ENCODE measurements at places on chromosomes 3 and 15.

DNA sequence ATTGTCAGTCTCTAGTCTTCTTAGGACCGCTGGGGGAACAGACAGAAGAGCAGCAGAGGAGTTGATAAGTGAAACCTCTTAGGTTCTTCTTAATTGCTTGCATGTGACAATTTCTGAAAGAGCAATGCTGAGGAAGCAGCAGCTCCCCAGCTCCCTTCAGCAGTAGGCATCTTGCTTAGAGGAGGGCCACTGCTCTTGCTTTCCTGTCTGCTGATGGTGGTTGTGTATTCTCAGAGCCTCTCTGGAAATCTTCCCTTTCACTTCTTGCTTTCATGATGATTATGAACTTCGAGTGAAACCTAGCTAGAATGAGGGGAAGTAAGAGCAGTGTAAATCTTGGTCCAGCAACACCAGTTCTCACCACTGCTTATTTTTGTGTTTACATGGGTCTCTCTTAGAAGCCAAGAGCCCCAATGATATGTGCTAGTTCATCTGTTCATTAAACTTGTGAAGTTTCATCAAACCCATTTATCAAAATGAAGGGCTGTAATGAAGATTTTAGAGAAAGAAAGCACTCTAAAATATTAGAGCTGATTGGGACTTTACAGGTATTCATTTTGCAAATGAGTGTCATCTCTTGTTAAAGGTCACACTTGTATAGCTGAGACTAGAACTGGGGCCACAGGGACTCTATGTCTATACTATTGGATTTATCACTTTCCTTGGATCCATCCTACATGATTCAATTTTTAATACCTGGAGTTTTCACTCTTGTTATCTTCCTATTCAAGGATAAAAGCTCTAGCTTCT is 246.7 kb downstream of the LPP start:
- DNase-seq = peak; percentile 33

DNA sequence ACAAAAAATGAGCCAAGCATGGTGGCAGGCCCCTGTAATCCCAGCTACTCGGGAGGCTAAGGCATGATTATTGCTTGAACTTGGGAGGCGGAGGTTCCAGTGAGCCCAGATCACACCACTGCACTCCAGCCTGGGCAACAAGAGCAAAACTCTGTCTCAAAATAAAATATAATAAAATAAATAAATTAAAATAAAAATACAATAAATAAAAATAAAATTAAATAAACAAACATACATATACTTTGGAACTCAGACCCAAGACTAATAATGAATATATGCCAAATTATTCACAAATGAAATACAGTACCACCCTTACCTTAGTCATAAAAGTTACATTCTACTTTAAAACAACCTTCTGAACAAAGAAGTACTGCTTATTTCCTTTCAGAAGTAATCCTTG is 81.8 kb downstream of the SCAPER start:
- no peak for DNase-seq

DNA sequence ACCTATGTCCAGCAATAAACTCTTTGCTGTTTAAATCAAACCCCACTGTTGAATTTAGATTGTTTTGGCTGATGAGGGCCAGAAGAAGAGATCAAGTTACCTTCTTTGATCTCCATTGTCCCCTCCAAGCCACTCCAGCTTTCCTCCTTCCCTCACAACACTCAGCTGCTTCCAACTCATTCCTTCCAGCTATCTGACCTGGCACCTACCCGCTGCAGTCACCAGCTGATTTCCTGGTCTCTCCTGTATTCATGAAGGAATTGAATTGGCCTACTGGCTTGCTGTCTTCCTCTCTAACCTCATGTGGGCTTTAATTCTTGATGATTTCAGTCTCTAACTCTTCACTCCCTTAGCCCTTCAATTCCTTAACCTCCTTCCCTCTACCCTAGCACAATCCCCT is 40.8 kb upstream of the ABHD17C start:
- DNase-seq = no peak

GRCh38 chr3:48190911-48191310 is 2.7 kb upstream of the CDC25A start:
- no peak for DNase-seq

DNA sequence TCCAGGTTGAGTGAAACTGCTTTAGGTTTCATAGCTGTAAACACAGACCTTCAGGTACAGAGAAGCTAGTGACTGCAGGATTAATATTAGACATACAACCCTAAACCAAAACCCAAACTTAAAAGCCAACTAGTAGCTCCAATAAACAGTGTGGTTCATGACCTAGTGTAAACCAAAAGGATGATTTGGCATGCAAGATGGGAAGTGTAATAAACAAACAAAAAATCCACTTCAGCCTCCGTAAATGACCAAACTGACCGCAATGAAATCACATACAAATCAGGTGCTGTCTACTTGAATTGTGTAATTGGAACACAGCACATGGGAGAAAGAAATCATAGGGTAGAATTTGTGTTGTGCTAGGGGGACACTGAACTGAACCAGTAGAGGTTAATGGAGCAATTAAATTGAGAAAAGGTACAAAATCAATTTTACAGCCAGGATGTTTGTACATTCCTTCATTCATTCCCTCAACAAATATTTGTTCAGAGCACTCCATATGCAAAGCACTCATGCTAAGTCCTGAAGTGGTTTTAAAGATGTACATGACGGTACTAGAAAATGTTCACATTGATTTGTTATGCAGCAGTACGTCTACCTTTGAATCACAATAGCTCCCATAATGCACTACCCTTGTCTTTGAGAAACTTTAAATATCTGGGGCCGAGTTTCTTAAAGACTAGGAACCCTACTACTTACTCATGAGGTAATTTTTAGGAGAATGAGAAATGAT is 21.4 kb upstream of the CHST2 start:
- no peak for DNase-seq

DNA sequence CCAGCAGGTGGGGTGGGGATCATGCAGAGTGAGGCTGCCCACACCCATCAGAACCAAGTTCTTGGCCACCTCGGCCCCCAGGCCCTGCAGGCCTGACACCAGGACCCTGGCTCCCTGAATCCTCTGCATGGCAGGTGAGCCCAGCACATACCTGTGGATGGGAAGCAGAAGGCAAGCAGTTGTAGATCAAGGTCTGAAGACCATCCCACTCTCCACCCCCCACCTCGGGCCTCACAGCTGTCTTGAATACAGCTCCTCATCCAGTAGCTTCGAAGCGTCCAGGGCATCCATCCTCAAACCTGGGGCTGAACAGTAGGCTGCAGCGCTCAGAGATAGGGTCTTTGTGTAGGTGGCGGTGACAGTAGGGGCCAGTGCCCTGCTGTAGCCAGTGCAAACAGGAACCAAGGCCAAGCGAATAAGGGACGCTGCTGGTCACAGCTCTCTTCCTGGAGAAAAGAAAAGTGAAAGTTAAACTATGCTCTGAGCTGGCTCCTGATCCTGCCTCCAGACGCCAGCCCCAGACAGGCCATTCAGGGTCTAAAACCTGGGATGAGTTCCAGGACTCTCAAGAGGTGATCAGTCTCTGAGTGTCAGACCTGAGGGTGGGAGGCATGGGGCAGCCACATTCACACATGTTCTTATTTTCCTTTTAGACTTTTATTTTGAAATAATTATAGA is at the start of gene UBA7:
Gene UBA7, minus strand, starts transcription at position 457 of the 678 bp plus-strand sequence. Its CDS starts 166 bp downstream, at position 291.
- peak; percentile 53 for DNase-seq

GRCh38 chr15:67433495-67434099 is 87.3 kb upstream of the C15orf61 start:
- peak; percentile 56 for DNase-seq

- no peak for DNase-seq
Observed at GRCh38 chr3:147218965-147219364, 187.4 kb downstream of the ZIC4 start.

Measured in stimulated activated CD8-positive, alpha-beta memory T cell treated with anti-CD3 and anti-CD28 coated beads, Interleukin-4, amount 100 ng/mL, for 48 hours (primary cell).